GM06990 (cell line): ENCODE measurements at places on chromosomes 12 and 14.

DNA sequence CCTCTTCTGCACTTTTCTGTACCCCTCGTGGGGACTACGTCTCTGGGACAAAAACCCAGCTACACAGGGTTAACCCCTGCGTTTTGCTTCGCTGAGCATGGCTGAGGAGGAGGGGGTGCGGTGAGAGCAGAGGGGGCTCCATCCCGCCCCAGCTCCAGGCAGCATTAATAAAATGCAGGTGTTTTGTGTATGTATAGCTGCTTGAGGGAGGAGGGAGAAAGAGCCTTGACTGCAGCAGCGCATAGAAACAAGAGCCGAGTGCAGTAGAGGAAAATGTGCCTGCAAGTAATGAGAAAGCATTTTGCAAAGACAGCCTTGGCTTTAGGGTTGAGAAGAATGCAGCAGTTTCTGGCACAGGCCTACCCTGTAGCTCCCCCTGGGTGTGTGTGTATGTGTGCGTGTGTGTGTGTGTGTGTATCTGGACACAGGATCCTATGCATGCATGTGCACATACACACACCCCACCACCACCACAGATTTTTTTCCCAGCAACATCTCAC lies 103.9 kb downstream of the ZFP36L1 start:
- DNase-seq: no peak

- no peak for DNase-seq
Measured at GRCh38 chr14:32688941-32689340, 249.7 kb upstream of the NPAS3 start.

GRCh38 chr14:70289138-70289537 lies 70.3 kb downstream of the COX16 start:
- peak; percentile 12 for DNase-seq

DNA sequence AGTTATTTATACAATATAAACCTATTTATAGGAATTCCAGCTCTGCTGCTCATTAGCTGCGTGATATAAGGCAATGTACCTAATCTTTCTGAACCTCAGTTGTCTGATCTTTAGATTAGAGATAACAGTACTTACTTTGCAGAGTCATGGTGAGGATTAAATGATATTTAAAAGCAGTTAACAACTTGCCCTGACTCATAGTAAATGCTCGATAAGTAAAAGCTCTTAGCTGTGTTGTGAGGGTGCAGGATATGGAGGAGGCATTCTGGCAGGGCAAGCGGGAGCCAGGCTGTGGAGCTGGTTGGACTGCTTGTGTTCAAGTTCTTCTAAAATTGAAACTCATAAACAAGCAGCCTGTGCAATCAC lies 140.0 kb upstream of the PRICKLE1 start:
- DNase-seq: no peak

GRCh38 chr14:55927028-55927427 lies 191.2 kb upstream of the PELI2 start:
- no peak for DNase-seq

- no peak for DNase-seq
Measured at GRCh38 chr12:80698256-80698655, 9.2 kb upstream of the MYF6 start.
